NT2/D1 (cell line): ENCODE measurements at places on chromosomes 7 and 10.

DNA sequence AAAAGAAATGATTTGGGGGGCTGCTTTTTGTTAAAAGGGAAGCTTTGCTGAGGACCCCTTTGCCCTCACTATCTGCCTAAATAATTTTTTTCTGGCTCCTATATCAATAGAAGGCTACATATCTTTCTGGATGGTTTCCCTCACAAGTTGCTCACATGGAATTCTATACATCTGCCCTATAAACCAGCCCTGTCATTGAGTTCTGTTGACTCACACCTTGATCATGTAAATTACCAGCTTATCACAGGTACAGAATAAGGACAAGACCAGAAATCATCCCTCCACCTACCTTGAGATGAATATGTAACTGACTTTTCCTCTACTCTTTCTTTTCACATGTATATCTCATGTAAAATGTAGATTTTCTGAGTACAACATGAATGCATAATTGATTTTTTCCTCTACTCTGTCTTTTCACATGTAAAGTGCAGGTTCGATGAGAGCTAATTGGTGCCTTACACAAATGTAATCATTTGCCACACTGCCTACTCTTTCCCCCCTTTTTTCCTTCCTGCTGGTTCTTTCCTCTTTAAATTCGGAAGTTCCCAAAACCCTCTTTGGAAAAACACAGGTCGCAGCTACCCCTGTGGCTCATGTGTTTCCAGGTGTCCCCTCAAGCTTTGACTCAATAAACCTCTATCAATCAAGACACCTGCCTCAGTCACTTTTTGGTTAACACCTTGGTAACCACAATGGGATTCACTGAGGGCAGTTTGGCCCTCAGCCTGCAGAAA, 12.5 kb downstream of the CYP3A43 start:
- no peak for DNase-seq

DNA sequence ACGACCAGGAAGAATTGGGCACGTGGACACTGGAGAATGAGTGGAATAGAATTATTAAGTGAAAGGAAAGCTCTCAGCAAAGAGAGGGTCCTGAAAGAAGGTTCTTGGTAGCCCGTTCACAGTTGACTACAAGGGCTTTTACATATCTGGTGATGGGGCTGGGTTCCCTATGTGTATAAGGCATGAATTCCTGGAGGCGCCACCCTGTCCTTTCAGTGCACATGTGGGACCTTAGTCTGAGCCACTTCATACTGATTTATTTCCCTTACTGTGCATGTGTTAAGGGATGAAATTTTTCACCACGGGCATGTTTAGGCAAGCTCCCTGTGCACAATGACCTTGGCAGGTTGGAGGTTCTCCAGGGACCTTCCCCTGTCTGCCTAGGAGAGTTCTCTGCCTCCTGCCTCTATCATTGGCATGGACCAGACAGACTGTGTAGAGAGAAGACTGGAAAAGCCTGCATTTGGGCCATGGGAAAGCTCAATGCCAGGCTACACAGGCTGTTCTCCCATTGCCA, 145.9 kb upstream of the ITGB1 start:
- DNase-seq: no peak

DNA sequence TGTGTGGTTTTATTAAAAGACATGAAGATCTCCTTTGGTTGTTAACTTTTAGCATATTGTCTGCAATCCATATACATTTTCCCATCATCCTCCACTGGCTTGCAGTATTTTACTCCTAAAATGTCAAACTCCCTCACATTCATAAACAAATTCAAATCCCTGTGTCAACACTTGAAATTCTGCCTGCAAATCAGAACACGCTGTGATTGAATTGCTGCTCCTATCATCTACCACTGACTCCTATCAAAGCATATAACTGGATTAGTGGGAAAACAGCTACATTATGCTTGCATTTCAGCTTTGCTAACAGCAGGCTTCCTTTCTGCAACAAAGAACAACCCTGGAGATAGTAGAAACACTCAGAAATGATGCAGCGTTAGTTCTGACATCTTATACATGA, 281.8 kb upstream of the HGF start:
- no peak for DNase-seq

GRCh38 chr10:69218831-69219230, 1.3 kb upstream of the HKDC1 start:
- DNase-seq: no peak

DNA sequence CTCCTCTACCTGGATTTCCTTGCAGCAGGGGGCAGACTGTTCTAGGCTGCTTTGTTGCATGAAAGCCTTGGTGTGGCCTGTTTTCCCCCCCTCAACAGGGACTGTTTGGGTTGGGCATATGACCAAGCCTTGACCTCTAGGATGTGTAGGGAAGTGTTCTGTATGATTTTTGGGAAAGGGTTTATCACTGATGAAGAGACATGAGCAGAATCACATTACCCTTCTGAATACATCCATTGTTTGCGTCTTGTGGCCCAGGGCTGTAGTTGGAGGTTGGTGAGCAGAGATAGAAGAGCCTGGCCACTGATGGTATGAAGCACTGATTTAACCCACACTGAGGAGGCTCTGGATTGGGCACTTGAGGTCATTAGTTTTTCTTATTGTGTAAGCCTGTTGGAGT, 26.6 kb downstream of the ZNF12 start:
- no peak for DNase-seq

GRCh38 chr10:102593804-102594079, 50.5 kb upstream of the TRIM8 start:
- no peak for DNase-seq

DNA sequence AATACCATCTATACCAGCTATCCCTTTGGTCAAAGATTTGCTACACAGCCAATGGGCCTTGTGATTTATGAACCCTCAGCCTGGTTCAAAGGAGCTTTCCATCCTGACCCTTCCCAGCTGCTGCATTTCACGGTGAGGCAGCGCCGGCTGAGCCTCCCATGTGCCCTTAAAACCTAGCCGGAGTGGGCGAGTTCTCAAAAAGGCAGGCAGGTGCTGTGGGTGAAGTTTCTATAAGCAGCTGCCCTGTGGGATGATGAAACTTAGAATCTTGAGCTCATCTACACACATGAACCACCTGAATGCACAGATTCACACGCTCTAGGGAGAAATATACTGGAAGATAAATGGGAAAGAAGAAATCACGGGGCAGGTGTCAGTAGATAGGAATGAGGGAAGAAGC, 224.7 kb downstream of the MLLT10 start:
- DNase-seq: no peak

DNA sequence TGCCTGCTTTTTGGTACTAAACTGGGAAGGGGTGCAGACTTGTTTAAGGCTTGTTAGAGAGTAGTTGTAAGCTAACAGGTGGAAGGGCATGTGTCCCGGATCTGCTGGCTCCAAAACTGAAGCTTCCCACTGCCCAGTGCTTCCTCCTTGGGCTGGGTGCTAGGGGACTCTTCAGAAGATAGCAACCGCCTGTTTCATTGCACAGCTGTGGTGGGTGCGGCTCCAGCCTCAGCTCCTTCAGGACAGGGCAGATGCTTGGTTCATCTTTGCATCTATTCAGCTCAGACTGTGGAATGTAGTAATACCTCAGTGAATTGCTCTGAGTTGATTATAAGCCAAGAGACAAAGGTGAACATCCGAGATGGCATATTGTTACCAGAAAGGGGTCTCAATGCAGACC, 527.1 kb downstream of the TYW1 start:
- DNase-seq: no peak
